Glutamatergic neuron (in vitro differentiated cells): ENCODE measurements at places on chromosomes 1 and 21.
A peak's percentile ranks its signal among the peaks of the same experiment; 100 is the strongest.

DNA sequence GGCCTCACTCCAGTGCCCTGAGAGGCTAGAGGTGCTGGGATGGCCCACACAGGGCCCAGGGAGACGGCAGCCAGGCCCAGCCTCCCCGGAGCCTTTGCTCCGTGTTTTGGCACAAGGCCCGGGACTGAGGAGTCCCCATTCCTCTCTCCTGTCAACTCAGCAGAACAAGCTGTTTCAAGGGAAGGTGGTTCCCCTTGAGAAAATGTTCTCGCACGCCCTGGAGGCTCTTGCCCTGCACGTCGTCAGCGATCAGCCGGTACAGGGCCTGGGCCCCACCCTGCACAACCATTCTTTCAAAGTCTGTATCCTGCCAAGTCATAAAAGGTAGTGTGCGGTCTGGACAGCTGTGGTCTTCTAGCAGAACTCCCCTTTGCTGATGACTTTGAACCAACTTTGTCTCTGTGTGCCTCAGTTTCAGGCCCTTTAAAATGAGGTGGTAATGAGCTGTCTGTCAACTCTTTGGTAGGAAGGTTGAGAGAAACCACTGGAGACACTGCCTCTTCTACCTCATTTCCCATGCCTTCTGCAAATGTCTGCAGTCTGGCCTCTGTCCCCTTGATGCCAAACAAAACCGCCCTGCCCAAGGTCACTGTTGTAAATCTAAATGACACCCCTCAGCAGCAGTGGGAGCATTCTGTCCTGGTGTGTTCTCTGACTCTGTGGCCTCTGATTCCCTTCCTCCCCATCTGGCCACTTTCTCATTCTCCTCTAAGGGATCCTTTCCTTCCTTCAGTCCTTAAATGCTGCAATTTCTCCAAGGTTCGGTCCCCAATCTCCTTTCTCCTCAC, 138.6 kb upstream of the JUN start:
- no peak for DNase-seq

DNA sequence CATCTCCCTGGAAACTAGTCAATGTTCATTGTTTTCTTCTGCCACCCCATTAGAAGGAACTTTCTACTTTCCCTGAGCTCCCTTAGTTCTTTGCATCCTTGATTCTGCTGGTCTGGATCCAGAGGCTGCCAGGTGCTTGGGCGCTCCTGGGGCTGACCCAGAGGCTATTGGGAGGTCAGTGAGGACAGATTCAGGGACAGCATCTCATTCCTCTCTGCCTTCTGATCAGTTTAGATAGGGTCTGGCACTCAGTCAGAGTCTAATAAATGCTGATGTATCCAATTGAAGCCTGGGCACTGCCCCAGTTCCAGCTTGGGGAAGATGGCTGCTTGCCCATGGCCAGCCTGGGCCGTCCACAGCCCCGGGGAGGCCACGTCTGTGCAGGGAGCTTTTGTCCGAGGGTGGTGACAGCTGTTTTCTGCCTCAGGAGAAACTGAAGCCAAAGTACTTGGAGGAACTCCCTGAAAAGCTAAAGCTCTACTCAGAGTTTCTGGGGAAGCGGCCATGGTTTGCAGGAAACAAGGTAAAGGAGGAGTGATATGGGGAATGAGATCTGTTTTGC, 2.3 kb downstream of the GSTM1 start:
- no peak for DNase-seq

- no peak for DNase-seq
These were observed 1557.4 kb downstream of the PLA2G4A start for GRCh38 chr1:188386161-188386560.

DNA sequence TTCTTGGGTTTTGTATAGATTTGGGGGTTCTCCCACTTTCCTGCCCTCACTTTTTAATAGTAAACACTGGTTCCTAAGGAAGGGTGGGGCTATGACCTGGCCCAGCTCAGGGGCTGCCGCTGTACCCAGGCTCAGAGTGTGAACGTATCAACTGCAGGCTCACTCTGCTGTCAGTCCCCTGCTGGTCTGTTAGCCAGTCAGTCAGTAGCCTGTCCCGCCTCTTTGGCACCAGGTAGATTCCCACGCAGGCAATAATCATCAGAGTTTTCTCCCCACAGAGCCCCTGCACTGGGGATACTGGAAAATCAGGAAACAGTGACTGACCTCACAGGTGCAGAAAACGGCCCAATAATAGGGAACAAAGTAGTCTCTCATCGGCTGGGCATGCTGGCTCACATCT, 15.0 kb upstream of the ALPL start:
- no peak for DNase-seq

DNA sequence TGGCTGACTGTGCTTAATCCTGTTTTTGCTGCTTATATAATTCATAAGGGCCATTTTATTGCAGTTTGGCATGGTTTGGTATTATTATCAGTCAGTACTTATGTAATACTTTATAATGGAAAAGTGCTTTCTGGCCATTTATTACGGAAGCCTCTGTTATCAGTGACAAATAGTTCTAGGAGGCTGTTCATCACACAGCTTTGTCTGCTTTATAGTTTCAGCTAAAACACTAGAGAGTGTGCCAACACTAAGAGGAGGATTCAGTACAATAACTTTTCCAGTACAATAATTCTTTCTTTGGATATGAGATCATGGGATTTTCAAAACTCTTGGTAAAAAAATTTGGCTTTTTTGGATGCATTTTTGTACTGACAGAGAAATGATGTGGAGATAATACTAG, 102.9 kb upstream of the PTGFR start:
- DNase-seq = no peak

DNA sequence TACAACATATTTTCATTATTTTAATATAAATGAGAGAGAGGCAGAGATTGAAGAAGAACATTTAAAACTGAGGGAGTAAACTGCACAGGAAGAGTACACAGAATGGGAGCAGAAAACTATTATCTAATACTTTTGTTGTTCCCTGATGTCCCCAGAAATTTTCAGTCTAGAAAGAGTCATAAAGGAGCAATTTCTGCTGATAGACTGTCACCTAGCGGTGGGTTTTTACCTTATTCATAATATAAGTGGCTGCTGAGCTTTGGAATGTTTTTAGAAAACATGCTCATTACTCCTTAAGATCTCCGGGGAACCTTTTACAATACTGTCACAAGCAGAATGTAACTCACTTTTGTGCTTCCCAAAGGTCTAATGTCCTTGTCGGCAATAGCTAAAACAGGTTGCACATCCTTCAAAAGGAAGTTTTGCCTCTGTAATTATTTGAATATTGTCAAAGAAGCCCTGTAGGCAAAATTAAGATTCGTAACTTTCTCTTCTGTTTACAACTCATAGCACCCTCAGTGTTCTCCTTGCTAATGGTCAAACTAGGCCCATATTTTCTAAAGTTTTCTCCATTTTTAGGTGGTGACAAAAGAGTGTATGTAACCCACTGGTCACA, 4.9 kb upstream of the NPL start:
- DNase-seq = no peak

- DNase-seq = peak; percentile 73
These were observed 32.5 kb downstream of the PEX14 start for GRCh38 chr1:10507111-10507879.

GRCh38 chr1:164886101-164886500, 327.1 kb downstream of the PBX1 start:
- no peak for DNase-seq

- DNase-seq = peak; percentile 60
These were observed 3.2 kb upstream of the SAMD13 start for GRCh38 chr1:84298328-84298683.

GRCh38 chr21:46097336-46098293, at the start of gene COL6A2:
COL6A2 (plus strand) TSS chr21:46098112.
- peak; percentile 76 for DNase-seq

GRCh38 chr1:19577561-19577960, 66.5 kb upstream of the NBL1 start:
- no peak for DNase-seq
